ENCODE measurements at places on chromosomes 12 and 14.

DNA sequence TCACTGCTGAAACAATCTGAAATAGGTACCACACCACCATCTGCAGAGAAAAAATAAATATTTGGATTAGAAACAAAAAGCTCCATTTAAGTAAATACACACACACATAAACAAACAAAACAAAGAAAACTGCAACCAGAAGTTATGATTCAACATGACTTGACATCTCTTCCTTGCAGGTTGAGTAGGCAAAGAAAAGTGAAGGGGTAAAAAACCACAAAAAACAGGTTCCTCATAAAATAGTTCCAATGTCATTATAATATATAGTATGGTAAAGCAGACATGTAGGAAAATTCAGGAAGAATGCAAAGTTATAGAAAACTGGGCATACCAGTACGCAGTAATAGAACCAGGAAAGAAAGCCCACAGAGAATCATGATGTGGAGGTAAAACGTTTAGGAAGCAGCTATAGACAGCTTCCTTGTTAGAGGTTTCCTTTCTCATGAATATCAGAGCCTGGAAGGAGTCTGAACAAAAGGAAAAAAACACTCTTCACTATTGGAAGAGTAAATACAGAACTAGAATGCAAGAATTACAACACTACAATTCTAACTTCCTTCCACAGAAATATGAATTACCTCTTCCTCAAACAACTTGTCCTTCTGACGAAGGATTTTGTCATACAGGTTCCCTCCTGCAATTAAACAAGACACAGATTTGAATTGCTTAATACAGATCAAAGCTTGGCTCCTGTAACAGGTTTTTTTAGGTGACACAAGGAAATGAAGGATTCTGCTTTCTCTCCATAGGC, 6.1 kb downstream of the NEK9 start:
- DNase-seq = no peak

DNA sequence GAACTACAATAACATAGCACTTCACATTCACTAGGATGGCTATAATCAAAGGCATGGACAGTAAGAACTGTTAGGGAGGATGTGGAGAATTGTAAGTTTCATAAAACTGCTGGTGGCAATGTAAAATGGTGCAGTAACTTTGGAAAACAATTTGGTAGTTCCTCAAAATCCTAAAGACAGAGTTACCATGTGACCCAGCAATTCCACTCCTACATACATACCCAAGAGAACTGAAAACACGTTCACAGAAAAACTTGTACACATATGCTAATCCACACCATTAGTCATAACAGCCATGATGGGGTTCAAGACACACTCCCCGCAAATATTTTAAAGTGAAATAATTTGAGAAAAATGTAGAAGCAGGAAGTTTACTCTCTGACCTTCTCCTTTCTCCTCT, 31.7 kb downstream of the GALC start:
- DNase-seq = no peak

- no peak for DNase-seq
Measured at GRCh38 chr14:100155049-100155621, 4.3 kb downstream of the DEGS2 start.

DNA sequence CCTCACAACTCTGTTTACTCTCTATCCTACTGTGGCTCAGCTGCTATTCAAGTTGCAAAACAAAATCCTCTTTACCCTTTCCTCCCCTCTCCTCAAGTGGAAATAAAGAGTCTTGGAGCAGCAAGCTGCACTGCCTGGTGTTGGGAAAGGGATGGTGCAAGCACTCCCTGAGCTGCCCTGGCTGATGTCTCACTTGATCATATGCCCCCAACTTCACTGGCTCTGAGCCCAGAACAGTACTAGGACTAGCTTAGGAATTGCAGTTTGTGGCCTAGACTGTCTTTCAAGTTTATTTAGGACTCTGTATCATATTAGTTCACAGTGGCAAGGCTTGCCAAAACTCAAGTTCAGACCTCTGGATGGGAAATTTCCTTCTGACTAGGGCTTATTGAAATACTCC, 1683.8 kb upstream of the SEL1L start:
- DNase-seq = no peak

- DNase-seq = no peak
Measured at GRCh38 chr12:60035835-60036234, 440.0 kb downstream of the SLC16A7 start.

GRCh38 chr12:25186038-25186787, 8.7 kb downstream of the DNAI7 start:
- DNase-seq = no peak

GRCh38 chr14:65003394-65003793, 16.7 kb downstream of the FNTB start:
- DNase-seq = no peak

DNA sequence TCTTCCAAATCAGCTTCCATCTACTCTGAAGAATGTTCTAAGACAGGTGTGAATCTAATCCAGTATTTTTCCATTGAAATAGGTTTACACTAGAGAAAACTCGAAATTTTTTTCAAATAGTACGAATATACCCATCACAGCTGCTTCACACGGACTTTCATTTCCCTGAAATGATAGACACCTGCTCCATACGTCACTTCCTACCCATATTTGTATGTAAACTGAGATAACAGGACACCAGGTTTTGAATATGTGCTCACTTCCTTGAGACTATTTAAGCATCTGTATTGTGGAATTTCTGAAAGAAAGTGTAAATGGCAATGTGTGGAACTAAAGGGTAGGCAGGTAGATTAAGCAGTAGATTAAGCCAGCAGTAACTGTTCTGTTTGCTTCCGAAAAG, 13.4 kb upstream of the ITPR2 start:
- no peak for DNase-seq

GRCh38 chr12:97875064-97875463, 412.5 kb downstream of the RMST start:
- DNase-seq = no peak

- no peak for DNase-seq
Measured at GRCh38 chr12:52659951-52660350, 7.9 kb upstream of the KRT2 start.

GRCh38 chr12:116539905-116540482, 19.2 kb upstream of the MAP1LC3B2 start:
- no peak for DNase-seq

DNA sequence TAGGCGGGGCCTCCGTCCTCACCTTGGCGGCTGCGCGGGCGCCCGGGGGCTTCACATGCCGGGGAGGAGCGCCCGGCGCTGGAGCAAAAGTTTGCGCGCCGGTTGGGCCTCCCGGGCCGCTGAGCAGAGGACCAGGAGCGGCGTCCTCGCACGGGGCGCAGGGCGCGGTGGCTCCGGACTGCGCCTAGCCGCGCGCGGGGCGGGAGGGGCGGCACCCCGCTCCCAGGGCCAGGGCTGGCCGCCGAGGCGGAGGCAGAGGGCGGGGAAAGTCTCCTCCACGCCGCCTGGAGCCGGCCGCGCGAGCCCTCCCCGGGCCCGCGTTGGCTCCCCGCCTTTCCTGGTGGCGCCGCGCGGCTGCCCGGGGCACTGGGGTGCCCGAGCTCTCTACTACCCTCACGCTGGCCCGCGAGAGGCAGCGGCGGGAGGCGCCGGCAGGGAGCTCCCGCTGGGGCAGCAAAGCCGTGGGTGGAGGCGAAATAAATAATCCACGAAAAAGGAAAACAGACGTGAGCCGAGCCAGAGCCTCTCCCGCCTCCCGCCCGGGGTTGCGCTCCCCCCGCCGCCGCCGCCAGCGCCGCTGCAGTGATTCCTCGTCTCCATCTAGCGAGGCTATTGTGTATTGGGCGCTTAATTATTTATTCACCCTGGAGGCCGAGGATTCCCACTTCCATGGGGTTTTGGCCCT, 400 bp upstream of the PRIMA1 start:
- no peak for DNase-seq

DNA sequence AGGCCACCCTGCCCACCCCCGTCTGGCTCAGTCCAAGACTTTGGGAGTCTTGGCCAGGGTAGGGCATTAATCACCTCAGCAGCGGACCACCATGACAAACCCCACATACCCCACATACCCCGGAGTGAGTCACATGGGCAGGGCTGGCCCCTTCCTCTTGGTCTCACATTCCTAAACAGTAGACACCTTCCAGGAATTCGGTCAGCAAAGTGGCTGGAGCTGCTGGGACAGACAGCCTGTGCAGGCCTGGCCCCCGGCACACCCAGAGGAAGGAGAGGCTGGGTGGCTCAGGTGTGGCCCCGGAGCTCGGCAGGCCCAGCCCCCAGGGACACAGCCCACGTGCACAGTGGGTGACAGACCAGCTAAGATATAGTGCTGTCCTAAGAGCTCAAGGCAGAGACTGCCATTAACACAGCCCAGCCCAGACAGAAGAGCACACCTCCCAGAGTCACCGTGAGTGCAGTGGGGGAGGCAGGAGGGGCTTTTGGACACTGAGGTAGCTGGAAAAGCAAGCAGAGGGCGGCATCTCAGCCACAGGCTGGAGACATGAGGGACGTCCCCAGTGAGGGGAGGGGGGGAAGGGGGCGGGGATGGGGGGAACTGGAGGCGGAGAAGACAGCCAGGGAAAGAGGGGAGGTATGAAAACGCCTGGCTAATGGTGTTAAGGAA, 24.0 kb downstream of the CCDC85C start:
- no peak for DNase-seq

DNA sequence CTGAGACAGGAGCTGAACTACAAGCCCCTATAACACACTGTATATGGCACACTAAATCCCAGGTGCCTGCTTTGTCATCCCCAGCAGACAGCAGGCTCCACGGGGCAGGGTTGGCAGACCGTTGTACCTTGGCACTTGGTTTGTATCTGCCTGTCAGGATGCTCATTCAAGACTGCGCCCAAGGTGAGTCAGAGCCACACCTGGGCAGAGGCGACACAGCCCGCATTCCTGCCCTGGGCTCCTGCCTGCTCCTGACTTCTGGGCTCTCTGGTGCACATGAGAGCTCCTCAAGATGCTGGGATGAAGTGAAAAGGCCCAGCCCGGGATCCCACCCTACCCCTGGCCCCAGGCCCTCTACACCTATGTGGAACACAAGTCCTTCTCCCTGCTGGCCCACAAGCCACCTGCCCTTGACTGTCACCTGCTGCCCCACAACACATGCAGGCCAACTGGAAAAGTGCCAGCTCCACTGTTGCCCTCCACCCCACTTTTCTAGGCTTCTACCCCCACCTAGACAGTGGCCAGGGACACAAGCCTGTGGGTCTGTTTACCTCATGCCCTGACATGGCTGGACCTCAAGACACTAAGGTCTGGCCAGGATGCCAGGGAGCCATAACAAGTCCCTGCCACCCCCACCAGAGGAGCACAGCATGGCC, 30.8 kb upstream of the PNMA1 start:
- DNase-seq = no peak

- DNase-seq = no peak
Measured at GRCh38 chr12:58079806-58080205, 138.4 kb downstream of the ATP23 start.

- DNase-seq = no peak
Measured at GRCh38 chr14:74265301-74265965, 26.2 kb downstream of the VSX2 start.

DNA sequence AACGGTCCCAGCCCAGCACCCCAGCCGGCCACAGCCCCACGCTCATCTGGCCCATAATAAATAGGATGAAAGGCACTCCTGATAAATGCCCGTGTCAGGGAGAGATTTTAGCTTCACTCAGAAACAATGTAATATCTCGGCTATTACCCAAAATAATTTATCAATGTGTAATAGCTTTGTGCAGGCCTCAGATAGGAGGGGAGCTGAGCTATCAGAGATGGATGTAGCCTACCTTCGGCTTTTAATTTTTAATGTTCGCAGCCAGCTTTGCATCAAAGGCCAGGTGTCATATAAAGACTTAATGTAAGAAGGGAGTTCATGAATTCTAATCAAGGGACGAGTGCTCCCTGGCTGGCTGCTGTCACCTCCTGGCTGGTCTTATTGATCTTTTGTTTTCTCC, 171.9 kb downstream of the ESRRB start:
- no peak for DNase-seq
